Effector CD4-positive, alpha-beta T cell (primary cell): ENCODE measurements at places on chromosomes 16 and 17.
A peak's percentile ranks its signal among the peaks of the same experiment; 100 is the strongest.

DNA sequence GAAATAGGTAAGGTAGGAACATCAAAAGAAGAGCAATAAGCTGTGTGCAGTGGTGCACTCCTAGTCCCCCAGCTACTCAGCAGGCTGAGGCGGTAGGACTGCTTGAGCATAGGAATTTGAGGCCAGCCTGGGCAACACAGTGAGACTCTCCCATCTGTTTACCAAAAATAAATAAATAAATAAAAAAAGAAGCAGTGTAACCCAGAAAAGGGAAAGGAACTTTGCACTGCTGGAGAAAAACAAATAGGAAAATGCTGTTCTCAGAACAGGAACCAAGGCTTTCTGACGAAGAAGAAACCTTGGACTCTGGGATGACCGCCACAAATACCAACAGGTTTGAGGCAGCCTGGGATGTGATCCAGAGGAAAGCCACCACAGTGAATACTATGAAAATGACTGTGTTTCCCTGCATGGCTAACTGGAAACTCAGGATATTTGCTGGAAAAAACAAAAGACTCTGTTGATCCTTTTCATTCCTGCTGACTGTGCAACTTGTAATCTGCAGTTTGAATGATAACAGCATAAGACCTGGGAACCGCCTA is 41.2 kb downstream of the TTC19 start:
- no peak for DNase-seq

GRCh38 chr16:67429053-67429798 is 1.7 kb upstream of the HSD11B2 start:
- no peak for DNase-seq

DNA sequence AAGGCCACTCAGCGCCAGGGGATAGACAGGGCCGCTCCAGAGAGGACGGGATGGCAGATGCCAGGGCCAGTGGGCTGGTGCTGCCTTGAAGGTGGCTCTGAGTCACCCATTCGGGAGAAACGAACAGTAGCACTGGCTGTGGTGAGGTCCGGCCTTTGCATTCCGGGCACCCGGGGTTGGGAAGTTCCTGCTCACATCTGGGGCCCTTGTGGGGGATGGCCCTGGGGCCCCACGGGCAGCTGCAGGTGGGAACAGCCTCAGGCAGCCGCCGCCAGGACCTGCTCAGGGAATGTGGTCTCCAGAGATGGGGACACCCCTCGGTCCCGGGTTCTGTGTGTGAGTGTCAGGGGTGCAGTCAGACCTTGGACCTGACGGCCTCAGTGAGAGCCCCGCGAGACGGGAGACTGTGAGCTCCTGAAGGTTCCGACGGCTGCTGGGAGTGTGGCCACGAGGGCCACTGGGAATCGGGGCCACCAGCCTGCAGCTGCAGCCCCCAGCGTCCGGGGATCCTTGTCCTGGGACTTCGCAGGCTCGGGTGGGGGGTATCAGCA is 1.4 kb downstream of the CBFA2T3 start:
- DNase-seq: no peak

GRCh38 chr16:88886420-88886844 is 20.0 kb upstream of the PABPN1L start:
- no peak for DNase-seq

- DNase-seq: no peak
These were observed 2.9 kb upstream of the CXCL16 start for GRCh38 chr17:4742629-4743028.

GRCh38 chr16:9116141-9116540 is 24.7 kb downstream of the HAPSTR1 start:
- DNase-seq: no peak

- DNase-seq: no peak
These were observed 357.9 kb downstream of the CNTNAP4 start for GRCh38 chr16:76634847-76635697.

DNA sequence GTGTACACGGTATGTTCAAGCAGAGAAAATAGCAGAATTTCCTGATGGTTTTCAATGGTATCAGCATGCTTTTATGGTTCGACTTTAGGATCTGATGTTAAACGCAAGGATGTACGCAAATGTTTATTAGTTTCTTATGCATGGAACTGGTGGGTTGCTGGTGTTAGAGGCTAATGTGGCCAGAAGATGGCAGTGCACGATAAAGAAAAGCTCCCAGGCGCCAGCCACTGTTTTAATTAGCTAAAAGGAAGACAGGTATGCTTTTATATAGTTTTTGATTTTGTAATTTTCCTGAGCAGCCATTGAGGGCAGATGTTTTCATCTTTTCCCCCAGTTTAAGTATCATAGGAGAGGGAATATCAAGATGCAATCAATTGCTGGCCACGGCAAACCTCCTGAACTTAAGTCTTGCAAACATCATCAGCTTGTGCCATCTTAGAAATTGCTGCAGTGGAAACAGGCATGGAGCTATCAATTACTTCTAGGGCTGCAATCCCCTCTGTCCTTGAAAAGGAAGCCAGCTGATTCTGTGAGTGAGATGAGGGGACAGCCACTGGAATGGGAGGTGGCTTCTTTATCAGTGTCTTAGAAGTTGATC is 648.5 kb upstream of the RBFOX1 start:
- no peak for DNase-seq

DNA sequence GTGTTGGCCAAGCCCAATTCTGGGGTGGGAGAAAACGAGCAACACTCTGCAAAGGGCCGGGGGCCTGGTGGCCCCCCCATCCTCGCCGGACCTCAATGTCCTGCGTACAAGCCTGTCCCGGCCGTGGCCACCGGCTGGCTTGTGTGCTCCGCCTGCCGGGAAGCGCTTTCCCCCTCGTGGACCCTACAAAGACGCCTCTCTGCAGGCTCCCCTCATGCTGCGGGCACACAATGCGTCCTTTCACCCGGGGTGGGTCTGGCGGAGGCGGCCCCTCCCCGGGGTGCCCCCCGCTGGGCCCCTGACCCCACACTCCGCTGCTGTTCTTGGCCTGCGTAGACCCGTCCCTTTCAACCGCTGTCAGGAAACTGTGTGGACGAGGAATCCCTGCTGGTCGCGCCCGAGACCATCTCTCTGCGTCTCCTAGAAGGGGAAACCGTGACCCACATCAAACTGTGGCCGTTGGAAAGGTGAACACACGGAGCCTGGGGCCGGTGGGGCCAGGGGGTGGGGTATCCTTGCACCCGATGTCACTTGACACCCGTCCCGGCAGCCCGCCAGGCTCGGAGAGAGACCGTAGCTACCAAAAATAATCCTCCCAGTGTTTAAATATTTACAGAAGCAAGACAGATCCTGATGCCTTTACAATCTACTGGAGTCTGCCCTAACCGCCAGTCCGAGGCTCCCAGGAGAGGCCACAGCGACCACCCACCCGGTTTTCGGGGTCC is 43.6 kb downstream of the TBC1D16 start:
- no peak for DNase-seq

GRCh38 chr16:47162670-47163420 is 19.1 kb upstream of the NETO2 start:
- DNase-seq: no peak

- no peak for DNase-seq
These were observed 54.9 kb upstream of the GNG13 start for GRCh38 chr16:855471-855870.

DNA sequence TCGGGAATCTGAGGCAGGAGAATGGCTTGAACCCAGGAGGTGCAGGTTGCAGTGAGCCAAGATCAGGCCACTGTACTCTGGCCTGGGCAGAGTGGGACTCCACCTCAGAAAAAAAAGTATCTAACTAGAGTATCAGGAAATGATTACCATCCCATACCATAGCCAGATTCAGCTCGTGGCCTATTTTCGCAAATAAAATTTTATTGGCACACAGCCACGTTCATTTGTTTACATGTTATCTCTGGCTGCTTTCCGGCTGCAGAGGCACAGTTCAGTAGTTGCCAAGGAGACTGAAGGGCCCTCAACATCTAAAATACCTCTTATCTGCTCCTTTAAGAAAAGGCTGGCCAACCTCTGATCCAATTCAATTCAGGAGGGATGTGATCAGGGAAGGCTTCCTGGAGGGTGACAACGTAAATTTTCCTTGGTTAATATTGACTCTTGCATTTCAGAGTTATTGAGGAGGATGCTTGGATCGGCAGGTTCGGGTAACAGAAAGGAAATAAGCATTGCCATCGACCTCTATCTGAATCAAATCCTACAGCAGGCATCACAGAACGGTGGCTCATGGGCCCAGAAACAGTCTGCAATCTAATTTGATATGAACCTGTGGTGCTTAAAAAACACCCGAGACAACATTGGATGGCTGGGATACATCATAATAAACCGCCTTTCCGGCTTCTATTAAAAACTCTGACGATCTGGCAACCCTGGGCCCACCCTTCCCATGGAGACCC is 73.8 kb downstream of the XYLT1 start:
- peak; percentile 33 for DNase-seq

- no peak for DNase-seq
These were observed 99.6 kb downstream of the ADCY9 start for GRCh38 chr16:4016658-4017057.

DNA sequence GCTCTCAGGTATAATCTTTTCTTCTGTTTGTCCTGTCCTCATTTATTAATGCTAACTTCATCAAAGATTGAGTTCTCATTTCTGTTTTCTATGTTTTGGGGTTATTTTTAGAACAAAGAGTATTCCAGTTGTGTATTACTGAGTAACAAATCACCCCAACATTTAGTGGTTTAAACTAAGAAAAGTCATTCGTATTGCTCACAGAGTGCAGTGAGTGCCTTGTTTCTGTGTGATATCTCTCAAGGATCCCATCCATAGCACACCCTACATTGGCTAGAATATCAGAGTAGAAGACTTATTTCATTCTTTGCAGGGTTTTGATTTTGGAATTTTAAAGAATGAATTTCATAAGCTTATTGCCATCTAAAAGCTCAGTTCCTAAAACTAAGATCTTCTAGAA is 72.1 kb downstream of the VMP1 start:
- DNase-seq: no peak

GRCh38 chr16:69204172-69204571 is 17.2 kb downstream of the SNTB2 start:
- DNase-seq: no peak

DNA sequence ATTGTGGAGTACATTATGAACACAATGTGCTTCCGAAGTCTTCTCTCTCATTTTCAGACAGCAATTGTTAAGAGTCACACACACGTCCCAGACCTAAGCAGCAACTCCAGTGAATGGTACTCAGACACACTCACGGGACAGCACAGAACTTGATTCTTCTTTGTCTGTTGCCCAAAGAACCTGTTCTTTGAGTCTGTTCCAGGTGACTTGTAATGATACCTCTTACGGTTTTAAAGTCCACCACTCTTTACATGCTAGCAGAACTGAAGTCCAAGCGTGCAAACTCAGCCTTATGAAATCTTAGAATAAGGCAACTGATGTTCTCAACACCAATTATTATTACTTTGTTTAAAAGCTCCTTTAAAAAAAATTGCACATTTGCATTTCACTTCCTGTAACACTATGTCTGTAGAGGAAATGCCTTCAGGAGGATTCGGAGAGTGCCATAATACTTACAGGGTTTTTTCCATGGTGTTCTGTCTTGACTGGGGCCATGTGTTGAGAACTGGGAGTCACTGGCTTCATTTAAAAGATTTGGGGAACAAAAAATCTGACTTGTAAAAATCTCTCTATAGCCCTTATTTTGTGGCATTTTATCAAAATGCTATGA is 48.1 kb downstream of the MARF1 start:
- DNase-seq: no peak

GRCh38 chr17:35265566-35266141 is 22.8 kb downstream of the SLFN5 start:
- DNase-seq: no peak

GRCh38 chr17:42577532-42578281 is at the start of gene PSMC3IP:
TSS of gene PSMC3IP (minus strand) at chr17:42577729. CDS start at chr17:42577686, 43 bp downstream.
- DNase-seq: peak; percentile 89

DNA sequence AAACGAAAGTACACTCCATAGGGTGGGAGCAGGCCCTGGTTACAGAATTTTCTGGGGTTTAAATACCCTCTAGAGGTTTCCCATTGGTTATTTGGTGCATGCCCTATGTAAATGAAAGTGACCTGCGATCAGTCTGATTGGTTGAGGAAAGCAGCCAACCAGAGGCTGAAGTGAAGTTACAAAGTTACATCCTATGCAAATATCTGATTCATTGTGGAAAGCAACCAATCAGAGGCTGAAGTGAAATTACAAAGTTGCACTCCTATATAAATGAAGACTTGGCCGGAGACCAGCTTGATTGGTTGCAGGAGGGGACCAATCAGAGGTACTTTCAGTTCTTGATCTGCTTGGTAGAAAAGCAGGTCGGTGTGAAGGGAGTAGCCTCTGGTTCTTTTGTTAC is 24.4 kb downstream of the NAA60 start:
- DNase-seq: no peak

DNA sequence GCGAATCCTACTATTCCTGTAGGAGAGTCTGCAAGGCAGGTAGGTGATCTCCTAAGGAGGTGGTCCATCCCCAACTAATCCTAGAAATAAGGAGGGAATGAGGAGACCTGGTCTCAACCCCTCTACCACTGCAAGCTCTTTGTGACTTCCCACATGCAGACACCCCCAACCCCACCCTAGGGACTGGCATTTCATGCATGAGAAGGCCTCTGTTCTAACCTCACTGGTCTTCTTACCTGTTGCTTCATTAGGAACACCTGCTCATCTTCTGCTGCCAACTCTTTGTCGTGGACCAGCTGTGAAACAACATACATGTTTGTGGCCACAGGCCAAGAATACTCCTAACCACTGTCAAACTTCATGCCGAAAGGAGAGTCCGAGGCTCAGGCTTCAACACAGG is 22.6 kb downstream of the DYNC1LI2 start:
- DNase-seq: no peak

DNA sequence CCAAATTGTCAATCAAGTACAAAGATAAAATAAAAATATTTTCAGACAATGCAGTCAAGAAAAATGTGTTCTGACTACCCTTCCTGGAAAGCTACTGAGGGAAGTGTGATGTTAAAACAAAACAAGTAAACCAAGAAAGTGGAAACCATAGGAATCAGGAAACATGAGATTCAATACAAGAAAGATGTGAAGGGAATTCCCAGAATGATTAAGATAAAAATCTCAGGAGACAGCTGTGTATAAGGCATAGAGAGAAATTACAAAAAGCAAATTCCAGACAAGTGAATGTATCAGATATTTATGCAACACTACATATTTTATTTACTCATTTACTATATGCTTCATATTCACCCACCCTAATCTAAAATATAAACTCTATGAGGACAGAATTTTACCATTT is 32.2 kb downstream of the TRIM37 start:
- no peak for DNase-seq

GRCh38 chr16:4684763-4685162 is 8.6 kb upstream of the NUDT16L1 start:
- DNase-seq: no peak

GRCh38 chr16:87145181-87146176 is 171.7 kb downstream of the C16orf95 start:
- no peak for DNase-seq

GRCh38 chr16:84952335-84953189 is 58.8 kb downstream of the ZDHHC7 start:
- DNase-seq: peak; percentile 65
